ENCODE measurements at places on chromosomes 11 and 22.

- no peak for DNase-seq
Observed at GRCh38 chr22:39496131-39496838, 5.8 kb upstream of the MIEF1 start.

DNA sequence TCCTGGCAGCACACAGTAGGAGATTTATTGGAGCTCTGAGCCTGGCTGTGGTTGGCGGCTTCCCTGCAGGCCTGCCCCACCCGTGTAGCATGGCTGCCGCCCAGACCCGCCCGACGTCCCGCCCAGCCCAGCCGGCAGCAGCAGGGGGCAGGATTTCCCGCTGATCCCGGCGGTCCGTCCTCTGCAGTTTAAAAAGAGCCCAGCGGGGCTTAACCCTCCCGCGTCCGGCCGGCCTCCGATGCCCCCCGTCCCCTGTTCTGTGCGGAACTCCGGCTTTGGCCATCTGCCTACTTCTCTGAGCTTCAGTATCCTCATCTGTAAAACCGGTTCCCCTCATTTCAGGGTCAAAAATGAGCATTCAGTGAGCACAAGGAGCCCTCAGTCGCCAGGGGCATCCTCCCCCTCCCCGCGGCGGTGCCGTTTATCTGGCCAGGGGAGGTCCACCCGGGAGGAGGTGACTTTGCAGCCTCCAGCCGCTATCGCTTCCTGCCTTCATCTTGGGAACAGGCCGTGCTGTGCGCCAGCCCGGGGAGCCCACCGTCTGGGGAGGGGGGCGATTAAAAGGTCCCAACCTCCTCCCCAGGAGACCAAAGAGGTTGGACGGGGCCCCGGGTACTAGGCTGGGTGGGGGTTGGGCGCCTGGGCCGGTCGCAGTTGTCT is at the start of gene GAS2L1:
GAS2L1 (plus strand) TSS at position 476 of the 660 bp plus-strand sequence. CDS start 1,456 bp downstream, outside the sequence.
- DNase-seq = peak; percentile 68

- no peak for DNase-seq
Observed at GRCh38 chr11:16881074-16881709, 133.0 kb downstream of the PLEKHA7 start.

DNA sequence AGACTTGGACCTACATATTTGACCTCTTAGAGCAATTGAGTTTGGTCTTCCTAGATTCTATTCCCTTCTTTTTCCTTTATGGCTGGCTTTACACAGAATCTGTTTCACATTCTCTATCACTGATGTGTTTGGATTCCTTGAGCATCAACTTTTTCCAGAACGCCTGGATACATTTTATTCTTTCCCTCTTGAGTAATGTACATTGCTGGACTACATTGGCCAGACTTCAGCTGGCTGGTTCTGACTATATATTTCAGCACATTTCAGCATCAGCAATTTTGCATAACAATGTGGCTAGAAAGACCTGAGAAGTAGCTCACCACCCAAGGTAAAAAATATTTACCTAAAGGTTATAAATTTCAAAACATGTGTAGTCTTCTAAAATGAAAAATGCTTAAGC is 2198.2 kb upstream of the RAG2 start:
- DNase-seq = no peak

DNA sequence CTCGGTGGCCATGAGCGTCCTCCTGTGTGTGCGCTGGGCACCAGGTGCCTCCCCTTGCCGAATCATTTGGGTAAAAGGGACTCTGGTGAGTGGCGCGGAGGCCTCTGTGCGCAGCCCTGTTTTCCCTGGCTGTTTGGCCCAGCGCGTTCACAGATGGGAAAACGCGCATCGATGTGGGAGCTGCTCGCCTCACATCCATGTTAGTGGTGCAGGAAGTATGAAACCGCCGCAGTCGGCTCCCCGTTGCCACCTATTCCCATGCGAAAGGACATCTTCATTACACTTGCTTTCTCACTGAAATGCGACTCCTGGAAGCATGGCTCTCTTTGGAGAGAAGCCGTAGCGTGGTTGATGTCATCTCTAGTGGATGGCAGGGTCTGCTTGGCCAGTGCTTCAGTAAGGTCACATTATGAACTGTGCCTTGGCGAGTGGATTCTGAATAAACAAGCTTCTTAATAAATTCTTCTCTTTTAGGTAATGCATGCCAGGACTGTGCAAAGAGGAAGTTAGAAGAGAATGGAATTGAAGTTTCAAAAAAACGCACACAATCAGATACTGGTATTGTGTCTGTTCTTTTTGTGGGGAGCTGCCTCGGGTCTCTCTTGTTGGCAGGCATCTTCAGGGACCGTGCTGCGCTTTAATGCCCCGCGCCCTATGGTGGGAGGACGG is 26.3 kb downstream of the FAM118A start:
- no peak for DNase-seq

- no peak for DNase-seq
Observed at GRCh38 chr22:46085828-46086576, 64.3 kb upstream of the PPARA start.

DNA sequence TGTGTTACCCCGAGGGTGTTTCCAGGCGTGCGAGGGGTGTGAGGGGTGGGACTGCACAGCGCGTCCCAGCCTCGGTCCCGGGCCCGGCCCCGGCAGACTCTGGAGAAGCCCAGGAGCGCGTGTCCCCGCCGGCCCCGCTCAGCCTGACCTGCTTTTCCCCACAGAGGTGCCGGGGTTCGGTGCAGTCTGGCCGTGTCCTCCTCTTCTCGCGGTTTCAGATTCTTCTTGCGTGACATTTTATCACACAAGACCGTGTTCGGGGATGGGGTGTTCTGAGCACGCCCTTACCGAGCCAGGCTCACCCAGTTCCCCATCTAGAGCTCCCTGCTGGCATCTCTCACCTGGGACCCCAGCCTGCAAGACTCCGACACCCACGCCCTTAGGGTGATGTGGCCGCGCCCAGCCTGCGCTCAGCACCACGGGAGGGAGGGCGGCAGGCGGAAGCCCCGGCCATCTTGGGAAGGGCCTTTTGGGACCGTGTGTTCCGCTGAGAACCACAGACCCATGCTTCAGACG is 775.6 kb downstream of the BRD1 start:
- no peak for DNase-seq

GRCh38 chr11:111205632-111206385 is 39.7 kb upstream of the POU2AF2 start:
- DNase-seq = no peak

GRCh38 chr11:117829369-117829725 is 4.8 kb upstream of the FXYD2 start:
- DNase-seq = no peak

DNA sequence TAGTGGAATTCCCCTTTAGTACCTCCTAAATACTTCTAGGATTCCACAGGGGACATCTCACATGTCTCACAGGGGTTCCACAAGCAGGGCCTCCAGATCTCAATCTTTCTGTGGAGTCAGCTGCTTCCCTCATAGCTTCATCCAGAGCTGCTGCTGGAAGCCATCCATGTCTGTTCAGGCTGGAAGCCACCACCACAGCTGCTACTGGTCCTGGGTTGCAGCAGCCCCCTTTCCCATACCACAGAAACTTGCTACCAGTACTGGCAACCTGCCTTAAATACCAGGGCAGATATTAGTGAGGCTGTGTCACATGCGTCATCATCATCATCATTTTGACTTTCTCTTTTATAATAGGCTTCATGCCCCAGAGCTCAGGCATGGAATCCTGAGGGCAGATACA is 242.7 kb upstream of the NCAM1 start:
- no peak for DNase-seq

DNA sequence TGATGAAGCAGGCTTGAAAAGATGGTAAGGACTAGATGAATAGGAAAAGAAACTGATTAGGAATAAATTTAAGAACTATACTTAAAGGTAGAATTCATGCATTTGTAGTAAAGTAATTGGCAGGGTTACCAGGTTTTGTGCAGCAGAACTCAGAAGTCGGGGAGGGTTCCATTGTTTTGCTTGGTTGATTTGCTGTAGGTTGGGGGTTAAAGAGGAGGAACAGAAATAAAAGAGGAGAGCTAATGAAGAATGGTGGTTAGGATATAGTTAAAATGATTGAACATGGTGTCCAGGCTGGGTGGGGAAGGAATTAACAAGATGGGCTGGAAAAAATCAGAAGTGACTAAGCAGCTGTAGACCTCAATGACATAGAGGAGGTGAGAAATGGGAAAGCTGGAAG is 5.5 kb upstream of the SPON1 start:
- no peak for DNase-seq

DNA sequence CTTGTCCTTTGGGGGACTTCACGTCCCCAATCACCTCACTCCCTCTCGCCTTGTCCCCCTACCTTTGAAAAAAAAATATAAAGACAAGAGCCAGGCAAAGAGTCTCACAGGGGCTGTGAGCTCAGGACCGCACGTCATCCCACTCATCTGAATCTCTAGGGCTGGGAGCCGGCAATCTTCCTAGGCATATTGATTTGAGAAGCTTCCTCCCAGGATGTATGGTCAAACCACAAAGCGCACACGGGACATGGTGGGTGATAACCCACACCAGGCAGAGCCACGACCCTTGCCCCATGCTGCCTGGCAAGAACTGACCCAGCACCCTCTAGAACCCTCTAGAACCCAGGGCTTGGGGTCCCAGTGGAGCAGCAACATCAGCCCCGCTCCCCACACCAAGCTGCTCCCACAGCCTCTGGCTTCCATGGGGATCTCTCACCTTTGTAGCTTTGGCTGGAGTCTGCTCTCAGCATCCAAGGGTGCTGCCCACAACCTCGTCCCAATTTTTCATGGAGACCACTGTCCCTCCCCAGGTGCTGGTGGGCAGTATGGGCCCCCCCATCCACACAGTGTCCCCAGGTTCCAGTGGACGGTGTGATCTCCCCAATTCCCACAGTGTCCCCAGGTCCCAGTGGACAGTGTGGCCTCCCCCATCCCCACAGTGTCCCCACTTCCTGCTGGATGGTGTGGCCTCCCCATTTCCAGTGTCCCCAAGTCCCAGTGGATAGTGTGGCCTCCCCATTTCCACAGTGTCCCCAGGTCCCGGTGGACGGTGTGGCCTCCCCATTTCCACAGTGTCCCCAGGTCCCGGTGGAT is 85.2 kb upstream of the FGF3 start:
- no peak for DNase-seq
